ENCODE measurements at places on chromosomes 6 and 20. TPM values are rescaled to one million over a fixed set of nuclear protein-coding genes. Genes with fewer than 3 reads are reported as not detected.

C6orf58 gene
- total RNA-seq = 0.18 TPM

PLA2G7 gene
- not detected for total RNA-seq

SLC2A10 gene
- 0.06 TPM for total RNA-seq

NRSN1 gene
- total RNA-seq = not detected

CAGE1 gene
- 0.10 TPM for total RNA-seq

TREML1 gene
- not detected for total RNA-seq

PNPLA1 gene
- not detected for total RNA-seq

ZDHHC14 gene
- 2.9 TPM for total RNA-seq

RNF114 gene
- total RNA-seq = 61.5 TPM

RXRB gene
- 40.4 TPM for total RNA-seq

MYO6 gene
- total RNA-seq = 1.6 TPM

BPI gene
- total RNA-seq = not detected

Data from activated naive CD8-positive, alpha-beta T cell treated with anti-CD3 and anti-CD28 coated beads for 36 hours (primary cell).